IMR-90 (cell line): ENCODE measurements at places on chromosomes 2 and 18. TPM values are rescaled to one million over a fixed set of nuclear protein-coding genes. Genes with fewer than 3 reads are reported as not detected.

The RFX8 gene
- 3.4 and 5.3 TPM in 2 replicates for polyA plus RNA-seq

The ZNF512 gene
- 17.0 and 25.8 TPM in 2 replicates for polyA plus RNA-seq

The PLCD4 gene
- polyA plus RNA-seq, result 1.5 and 1.9 TPM in 2 replicates

The PLCL1 gene
- 0.13 and 0.14 TPM in 2 replicates for polyA plus RNA-seq

The TUBA3E gene
- not detected in 2 replicates for polyA plus RNA-seq

GRCh38 chr2:66888791-66889631 is 454.1 kb downstream of the MEIS1 start:
- peak overlapping the region; percentile 100 for H3K27ac ChIP-seq
- H3K4me1 ChIP-seq, result peaks cover 9% of the 10 kb centered on the region
- no peak overlapping the region for H3K4me3 ChIP-seq
- no peaks in the 10 kb centered on the region for H3K27me3 ChIP-seq

DNA sequence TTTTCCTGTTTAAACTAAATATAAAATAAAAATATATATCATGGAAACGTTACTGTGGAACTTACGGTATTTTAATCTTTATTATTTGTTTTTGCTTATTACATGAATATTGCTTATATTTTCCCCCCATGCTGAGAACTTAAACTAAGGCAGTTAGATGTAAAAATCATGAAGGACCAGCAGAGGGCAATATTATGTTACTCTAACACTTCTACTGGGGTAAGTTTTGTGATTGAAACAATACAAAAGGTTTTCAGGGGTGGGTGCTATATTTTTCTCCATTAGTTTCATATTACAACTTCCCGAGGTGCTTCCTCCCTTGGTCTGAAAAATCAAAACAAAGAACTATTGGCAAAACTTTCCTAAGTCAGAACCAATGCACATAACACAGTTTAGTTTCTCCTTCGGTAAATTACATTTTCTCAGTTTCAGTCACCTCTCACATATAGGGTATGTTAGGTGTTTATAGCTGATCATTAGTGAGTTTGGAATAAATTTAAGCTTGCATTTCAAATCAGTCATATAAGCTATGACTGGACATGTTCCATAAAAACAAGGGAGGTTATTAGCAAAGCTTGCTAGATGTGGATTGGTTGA is 54.8 kb downstream of the ZNF407 start:
- peak; percentile 66 for DNase-seq
- H3K27ac ChIP-seq, result no peak overlapping the region
- H3K27me3 ChIP-seq, result no peaks in the 10 kb centered on the region
- H3K36me3 ChIP-seq, result no peaks in the 10 kb centered on the region

- DNase-seq, result no peak
- H3K27ac ChIP-seq, result no peak overlapping the region
- H3K36me3 ChIP-seq, result no peaks in the 10 kb centered on the region
- peaks cover 3% of the 10 kb centered on the region; the same call in 1 of the 2 replicates for H3K4me1 ChIP-seq
Measured at GRCh38 chr2:20667151-20667530, 197 bp downstream of the GDF7 start.

DNA sequence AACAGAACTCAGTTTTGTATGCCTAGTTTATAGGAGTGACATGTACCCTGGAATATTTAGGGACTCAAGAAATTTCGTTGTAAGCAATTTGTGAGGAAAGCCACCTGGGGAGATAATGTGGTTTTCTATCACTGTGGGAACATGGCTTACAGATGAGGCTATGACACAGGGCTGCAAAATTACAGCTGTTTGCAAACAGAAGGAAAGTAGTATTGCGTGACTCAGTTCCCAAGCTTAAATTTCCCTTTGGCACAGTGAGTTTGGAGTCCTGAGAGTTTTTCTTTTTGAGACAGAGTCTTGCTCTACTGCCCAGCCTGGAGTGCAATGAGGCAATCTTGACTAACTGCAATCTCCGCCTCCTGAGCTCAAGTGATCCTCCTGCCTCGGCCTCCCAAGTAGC is 149.8 kb downstream of the MYO5B start:
- no peak overlapping the region for H3K4me3 ChIP-seq
- no peak for DNase-seq
- H3K36me3 ChIP-seq, result no peaks in the 10 kb centered on the region
- H3K4me1 ChIP-seq, result no peaks in the 10 kb centered on the region
- H3K27me3 ChIP-seq, result no peaks in the 10 kb centered on the region
- H3K27ac ChIP-seq, result no peak overlapping the region
